ENCODE measurements at places on chromosomes 11 and 22.
A peak's percentile ranks its signal among the peaks of the same experiment; 100 is the strongest.

DNA sequence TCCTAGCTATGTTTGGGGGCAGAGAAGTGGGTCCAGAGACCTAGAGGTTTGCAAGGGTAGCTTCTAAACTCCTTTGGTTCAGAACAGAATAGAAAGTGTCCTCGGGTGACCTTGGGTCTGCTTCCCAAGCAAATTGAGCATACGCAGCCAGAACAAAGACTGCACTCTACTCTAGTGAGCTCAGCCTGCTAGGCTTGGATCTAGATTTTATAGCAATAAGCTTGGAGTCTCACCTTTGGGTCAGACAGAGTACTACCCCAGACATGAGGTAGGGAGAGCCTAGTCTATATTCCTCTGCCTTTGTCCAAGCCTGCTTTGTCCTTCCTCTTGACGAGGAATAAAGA is 52.6 kb upstream of the ELF5 start:
- DNase-seq: no peak

DNA sequence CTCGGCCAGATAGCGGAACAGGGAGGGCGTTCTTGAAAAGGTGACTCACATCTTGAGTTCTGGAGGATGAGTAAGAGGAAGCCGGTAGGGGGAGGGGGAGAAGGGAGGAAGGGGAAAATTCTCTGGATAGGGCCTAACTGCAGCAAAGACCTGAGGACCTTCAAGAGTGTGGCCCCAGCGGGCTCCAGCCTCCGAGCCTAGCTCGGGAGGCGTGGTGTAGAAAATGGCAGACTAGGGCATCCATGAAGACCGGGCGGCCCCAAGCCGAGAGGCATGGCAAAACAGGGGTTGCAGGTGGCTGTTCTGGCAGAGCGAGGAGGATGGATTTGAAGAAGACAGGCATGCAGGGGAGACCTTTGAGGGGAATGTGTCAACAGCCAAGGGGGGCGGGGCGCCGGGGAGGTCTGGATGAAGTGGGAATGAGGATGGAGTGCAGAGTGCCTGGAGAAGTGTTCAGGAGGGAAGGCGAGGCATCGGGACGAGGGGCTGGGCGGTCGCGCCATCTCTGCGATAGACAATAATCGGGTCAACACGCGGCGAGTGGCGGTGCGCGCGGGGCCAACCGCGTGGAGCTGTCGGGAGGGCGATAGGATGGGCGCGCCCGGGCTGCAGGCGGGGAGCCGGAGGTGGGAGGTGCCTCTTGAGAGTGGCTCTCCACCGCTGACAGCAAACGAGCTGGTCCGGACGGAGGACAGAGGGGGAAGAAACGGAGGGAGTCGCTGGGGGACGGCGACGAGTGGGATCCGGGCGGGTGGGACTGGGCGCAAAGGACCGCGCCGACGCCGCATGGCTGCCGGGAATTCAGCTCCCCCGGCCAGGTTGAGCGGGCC is 40.0 kb upstream of the CREB3L1 start:
- peak; percentile 48 for DNase-seq

DNA sequence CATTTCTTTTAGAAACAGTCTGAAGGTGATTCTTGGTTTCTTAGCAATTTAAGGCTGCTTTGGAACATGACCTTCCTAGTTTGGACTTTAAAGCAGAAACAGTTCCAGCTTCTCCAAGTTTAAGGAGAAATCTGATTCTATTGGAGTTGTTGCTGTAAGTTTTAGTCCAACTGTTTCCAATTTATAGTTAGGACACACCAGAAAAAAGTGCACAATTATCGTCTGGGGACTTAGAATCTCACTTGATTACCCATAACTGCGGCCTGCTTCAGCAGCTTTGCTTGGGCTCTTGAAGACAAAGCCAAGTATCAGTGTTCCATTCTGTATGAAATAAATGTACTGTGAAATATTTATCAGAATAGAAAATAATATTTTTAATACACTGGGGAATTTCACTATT is 246.6 kb downstream of the TMEM135 start:
- no peak for DNase-seq

- DNase-seq: no peak
Measured at GRCh38 chr11:76768088-76768908, 14.9 kb upstream of the TSKU start.

GRCh38 chr11:118088531-118088930 is 1.8 kb upstream of the SMIM35 start:
- DNase-seq: no peak

DNA sequence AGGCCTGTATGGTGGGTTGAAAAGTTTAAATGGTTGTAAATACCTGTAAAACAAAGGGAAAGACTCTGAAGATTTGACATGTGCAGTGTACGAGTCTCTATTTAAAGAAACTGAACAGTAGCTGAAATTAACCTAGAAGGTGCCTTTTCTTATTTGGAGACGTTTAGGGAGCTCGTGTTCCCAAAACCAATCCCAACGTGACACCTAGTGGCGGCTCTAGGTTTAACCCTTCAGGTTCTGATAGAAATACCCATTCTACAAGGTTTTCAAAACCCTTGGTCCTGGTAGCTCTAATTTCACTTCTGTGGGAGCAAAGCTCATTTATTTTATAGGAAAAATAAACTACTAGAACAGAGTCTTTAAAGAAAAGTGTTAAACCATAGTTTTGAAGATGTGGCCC is 258.3 kb downstream of the LRRC4C start:
- peak; percentile 5 for DNase-seq
